Fibroblast of villous mesenchyme (primary cell): ENCODE measurements at places on chromosomes 2 and 18.

GRCh38 chr2:99971326-99971900, 171.0 kb downstream of the AFF3 start:
- no peak for DNase-seq

DNA sequence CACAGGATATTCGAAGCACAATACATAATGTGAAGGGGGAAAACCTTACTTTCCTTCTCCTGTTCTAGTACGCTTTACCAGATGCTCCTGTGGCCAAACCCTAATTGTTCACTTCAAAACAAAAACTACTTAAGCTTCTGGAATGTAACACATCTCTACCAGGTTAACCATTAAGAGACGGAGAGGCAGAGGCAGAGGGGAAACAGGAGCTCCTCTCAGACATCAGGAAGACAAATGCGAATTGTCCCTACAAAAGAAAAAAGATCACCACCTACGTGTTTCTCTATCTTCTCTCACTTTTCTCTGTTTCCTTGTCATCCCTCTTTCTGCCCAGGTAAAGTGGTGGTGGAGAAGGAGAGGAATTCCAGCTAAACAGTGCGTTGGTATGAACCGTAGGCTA, 266.8 kb downstream of the NRXN1 start:
- DNase-seq = no peak

- DNase-seq = no peak
Measured at GRCh38 chr2:193088026-193088425, 893.3 kb upstream of the TMEFF2 start.

GRCh38 chr2:69767034-69767433, 25.1 kb downstream of the ANXA4 start:
- DNase-seq = peak; percentile 98

DNA sequence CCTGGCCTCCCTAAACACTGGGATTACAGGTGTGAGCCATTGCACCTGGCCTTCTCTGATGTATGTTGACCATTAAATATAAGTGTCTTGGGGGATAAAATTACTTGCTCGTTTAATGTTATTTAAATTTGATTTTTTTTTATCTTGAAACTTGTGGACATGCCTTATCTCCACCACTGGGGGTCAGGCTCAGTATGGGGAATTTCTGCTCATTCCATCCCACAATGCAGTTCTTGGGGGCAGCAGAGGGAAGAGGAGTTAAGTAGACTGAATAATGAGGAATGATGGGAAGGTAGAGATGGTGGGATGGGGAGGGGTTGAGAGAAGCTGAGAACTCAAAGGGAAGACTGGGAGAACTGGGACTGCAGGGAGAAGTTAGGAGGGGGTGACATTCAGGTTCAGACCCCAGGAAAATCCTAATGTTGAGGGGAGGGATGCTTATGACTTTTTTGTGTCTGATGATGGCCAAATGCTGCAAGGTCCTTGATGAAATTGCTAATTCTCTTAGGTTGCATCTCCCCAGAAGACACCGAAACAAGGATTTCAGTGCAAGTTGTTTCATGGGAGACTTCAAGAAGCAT, 174.2 kb downstream of the MIB1 start:
- peak; percentile 56 for DNase-seq

GRCh38 chr2:11710632-11711353, 35.6 kb upstream of the LPIN1 start:
- DNase-seq = no peak

GRCh38 chr2:65483763-65484162, 51.4 kb upstream of the SPRED2 start:
- DNase-seq = no peak

- peak; percentile 47 for DNase-seq
Measured at GRCh38 chr18:24060644-24061043, 46.1 kb downstream of the TTC39C start.

DNA sequence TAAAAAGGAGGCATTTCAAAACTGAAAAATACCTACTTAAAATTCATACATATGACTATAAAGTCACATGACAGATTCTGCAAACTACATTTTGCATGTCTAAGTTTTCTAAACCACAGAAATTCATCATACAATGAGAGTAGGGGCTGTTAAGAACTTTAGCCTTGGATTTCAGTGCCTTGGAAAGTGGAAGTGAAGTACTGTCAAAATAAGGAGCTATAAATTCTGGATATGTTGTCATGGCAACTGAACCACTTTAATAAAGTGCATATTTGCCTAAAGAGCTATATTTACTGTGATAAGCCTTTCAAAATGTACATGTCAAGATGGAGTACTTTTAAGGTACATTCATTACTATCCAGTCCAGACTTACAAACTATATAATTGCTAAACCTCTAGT, 227.1 kb downstream of the RAB3GAP1 start:
- no peak for DNase-seq

- peak; percentile 93 for DNase-seq
Measured at GRCh38 chr2:96260387-96261260, 5.2 kb downstream of the TMEM127 start.

DNA sequence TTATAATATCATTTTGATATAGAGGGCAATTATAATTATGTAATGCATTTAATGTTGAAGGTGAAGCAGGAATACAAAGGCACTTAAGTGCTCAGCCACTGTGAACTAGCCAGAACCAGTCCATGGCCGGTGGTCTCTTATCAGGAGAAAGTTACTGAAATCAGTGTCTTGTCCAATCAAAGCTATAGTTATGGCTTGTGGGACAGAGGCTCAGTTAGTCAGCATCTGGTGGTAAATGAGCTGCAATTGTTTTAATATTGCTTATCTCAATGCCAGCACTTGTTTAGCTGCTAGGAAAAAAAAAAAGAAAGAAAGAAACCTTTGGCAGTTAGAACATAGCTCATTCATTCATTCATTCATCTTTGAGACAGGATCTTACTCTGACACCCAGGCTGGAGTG, 3.8 kb upstream of the ALS2 start:
- no peak for DNase-seq

DNA sequence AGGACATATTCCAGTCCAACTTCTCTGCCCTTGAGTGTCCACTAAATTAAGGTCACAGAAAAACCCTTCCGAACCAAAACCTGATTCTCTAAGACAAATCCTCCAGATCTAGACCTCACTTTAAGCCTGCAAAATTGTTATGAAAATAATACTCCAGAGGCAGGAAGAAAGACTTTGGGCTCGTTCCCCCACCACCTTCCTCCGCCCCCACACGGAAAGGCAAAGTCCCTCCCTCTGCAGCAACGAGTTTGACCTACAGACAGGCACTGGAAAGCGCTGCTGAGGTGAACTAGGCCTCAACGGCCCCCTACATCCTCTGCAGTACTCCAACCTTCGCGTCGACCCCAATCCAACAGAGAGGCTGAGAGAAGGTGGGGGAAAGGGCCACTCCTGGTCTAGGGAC, 808 bp downstream of the ATP5MC3 start:
- DNase-seq = peak; percentile 48

DNA sequence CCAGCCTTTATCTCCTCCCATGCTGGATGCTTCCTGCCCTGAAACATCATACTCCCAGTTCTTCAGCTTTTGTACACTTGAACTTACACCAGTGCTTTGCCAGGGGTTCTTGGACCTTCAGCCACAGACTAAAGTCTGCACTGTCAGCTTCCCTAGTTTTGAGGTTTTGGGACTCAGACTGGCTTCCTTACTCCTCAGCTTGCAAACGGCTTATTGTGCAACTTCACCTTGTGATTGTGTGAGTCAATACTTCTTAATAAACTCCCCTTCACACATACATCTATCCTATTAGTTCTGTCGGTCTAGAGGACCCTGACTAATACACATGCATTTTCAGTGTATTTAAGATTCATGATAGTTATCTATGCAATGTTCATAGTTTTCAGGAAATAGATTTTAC, 35.8 kb upstream of the ZNF804A start:
- DNase-seq = peak; percentile 49

DNA sequence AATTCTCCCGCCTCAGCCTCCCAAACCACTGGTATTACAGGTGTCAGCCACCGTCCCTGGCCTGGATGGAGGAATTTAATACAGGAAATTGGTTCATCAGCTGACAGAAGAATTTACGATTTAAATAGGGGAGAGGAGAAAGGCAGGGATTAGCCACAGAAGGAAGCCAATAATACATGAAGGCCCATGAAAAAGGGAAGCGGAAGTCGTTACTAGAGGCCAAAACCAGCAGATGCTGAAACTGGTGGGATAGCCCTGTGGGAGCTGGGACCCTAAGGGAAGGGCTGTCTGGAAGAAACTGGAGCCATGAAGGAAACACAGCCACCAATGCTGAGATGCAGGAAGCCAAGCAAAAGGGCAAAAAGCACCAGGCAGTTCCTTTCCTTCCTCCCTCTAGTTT, 163.7 kb upstream of the RMP24 start:
- no peak for DNase-seq

- DNase-seq = no peak
Measured at GRCh38 chr2:128420776-128421175, 102.1 kb upstream of the HS6ST1 start.

DNA sequence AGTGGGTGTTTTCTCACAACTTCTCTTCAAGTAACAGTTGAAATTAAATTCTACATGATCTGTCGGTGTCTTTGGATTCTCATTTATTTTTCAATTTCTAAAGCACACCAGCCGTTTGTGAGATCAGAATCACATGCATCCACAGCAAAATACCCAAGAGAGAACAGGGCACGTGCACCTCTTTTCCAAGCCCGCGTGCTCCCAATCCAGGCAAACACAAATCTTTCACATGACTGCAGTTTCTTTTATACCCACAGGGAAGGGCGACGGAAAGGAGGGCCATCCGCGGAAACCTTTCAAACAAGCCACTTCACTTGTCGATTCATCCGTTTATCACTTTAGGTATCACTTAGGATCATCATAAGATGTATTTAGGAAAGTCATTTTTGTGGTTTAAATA, 13.0 kb upstream of the DAPL1 start:
- no peak for DNase-seq

DNA sequence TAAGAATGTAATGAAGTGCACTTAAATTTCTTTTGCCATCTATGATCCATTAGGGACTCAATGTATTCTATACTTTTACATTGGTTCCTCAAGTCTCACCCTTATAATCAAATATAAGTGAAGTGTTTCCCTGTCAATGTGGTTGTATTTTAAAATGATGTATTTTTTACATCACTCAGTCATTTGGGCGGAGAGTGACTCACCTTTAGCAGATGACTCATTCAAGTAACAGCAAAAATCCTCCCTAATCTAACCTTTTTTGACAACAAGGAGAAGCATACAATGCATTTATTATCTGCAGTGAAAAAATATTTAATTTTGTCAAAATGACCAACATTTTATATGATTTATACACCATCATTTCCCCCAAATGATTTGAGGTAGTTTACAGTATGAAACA, 94.4 kb downstream of the FANCL start:
- no peak for DNase-seq

GRCh38 chr18:49352321-49352720, 108.1 kb downstream of the DYM start:
- DNase-seq = no peak

GRCh38 chr2:161754379-161754778, 130.2 kb downstream of the SLC4A10 start:
- DNase-seq = no peak

- DNase-seq = peak; percentile 68
Measured at GRCh38 chr2:9336241-9336575, 87.1 kb downstream of the ITGB1BP1 start.

DNA sequence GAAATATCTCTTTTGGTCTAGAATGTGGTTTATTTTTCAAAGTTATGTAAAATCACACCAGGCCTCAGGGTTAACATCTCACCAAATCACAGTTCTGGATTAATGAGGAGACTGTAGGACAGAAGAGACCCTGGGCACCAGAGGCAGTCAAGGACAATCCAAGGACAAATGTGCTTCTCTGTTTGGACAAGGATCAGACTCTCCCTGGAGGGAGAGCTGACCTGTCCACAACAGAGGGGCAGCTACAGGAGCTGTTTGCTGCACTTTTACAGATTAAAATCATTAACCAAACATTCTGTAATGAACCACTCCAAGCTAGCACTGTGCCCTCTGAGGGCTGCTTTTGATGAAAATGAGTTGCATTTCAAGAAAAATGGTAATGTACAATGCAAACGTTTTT, 690.6 kb upstream of the SLC8A1 start:
- DNase-seq = no peak

GRCh38 chr2:227703280-227703732, 14.5 kb downstream of the SLC19A3 start:
- peak; percentile 65 for DNase-seq

- DNase-seq = no peak
Measured at GRCh38 chr2:236818281-236819045, 248.8 kb downstream of the ACKR3 start.

GRCh38 chr2:241003369-241003768, 5.0 kb downstream of the SNED1 start:
- no peak for DNase-seq

GRCh38 chr18:23883277-23883790, 131.2 kb upstream of the TTC39C start:
- no peak for DNase-seq

DNA sequence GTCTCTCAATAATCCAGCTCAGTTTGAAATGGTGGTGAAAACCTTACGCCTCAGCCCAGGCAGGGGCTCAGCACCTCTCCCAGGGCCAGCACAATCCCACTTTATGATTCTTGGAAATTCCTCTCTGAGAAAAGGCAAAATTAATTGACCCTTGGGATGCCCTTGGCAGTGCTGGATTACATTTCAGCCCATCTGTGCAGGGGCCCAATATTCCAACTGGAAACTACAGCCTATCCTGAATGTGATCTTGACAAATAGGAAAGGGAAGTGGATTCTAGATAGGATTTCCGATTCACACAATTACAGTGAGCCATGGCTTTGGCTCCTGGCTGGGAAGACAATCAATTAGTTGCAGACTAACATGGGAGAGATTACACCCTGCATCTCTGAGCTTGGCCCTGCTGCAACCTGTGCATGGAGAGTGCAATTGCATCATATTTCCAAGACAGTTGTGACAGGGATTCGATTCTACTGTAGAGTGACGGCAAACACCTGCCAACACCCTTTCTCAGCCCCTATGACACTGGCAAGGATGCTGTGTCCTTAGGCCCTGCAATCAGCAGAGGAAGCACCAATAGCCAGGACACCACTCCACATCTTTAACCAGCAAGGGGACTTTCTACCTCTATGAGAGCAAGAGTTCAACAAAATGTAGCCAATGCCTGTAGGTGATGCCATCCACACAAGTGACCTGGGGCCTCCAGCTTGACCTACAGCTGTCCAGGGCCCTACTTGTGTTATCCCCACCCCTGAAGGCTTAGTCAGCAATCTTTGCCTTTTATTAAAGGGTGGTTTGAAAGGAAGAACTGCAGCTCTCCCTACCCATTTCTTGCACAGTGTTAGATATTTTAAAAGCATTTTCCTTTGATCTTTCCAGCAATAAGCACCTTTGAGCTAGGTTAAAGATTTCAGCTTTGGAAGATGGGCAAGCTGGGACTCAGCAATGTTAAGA, 187.2 kb upstream of the HS6ST1 start:
- no peak for DNase-seq

DNA sequence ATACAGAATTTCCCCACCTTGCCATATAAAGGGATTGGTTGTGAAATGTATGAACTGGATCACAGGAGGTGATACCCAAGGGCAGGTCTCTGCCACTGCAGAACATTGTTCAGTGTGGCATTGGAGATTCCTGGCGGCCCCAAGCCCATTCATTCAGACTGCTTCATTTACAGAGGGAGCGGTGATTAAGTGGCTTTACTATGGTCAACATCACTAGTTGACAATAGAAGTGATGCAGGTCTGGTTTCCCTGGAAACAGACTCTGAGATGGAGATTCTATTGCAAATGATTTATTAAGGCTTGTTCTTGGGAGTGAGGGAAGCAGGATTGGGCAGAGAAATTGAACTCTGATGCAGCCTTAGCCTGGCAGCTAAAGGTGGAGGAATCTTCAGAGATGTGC, 62.4 kb downstream of the ZDBF2 start:
- no peak for DNase-seq

GRCh38 chr18:25310045-25310444, 41.9 kb downstream of the ZNF521 start:
- DNase-seq = peak; percentile 46

- peak; percentile 17 for DNase-seq
Measured at GRCh38 chr2:73776869-73777519, 2.9 kb downstream of the DUSP11 start.
